ENCODE measurements at places on chromosomes 7 and 10.
A peak's percentile ranks its signal among the peaks of the same experiment; 100 is the strongest.

- no peak for DNase-seq
Measured at GRCh38 chr7:2607122-2607922, 24.5 kb upstream of the TTYH3 start.

- DNase-seq, result no peak
Measured at GRCh38 chr7:103773726-103774125, 215.7 kb downstream of the RELN start.

GRCh38 chr7:16933296-16934279, 51.8 kb upstream of the AGR3 start:
- DNase-seq, result no peak

GRCh38 chr7:28481091-28481926, 69.0 kb downstream of the CREB5 start:
- no peak for DNase-seq

DNA sequence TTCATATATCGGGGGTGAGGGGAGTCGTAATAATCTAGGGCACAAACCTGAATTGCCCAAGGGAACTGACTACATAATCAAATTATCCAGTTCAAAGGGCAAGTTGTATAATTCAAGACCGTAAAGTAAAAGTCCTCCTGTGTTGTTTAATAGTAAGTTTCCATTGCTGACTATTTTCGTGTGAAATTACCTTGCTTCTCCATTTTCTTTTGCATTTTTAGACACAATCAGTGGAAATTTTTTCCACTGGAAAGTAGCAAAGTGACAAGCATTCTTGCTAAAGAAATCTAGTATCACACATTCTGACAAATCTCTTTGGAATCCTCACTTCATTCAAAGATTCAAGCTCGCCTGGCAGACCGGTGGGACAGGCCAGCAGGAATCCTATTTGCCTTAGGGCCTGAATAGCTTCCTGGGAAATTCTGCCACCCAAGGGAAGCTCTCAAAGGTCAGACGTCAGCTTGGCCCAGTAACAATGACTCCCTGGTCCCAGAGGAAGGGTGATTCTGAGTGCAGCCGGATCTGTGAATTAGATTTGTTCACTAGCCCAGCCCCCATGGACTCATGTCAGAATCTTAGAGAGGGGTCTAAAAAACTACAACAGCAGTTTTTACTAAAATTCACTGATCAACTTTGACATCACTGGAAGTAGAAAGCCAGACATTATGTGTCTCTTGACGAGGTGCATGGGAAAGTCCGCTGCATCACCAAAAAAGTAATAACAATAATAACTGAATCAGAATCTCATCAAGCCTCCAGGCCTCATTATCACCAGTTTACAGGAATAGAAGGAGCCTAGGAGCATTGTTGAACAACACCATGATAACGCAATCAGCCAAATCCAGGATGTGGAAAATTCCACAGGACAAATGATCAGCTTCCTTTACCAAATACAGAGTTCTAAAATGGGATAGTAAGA, 161.0 kb downstream of the SKIDA1 start:
- peak; percentile 84 for DNase-seq

- DNase-seq, result no peak
Measured at GRCh38 chr10:114048472-114048871, 4.8 kb downstream of the ADRB1 start.

All from HAP-1 (cell line).